ENCODE measurements at places on chromosomes 6 and 20. TPM values are rescaled to one million over a fixed set of nuclear protein-coding genes. Genes with fewer than 3 reads are reported as not detected.
A peak's percentile ranks its signal among the peaks of the same experiment; 100 is the strongest.

GRCh38 chr20:20440886-20441658 lies 73.2 kb downstream of the INSM1 start:
- DNase-seq: no peak

DNA sequence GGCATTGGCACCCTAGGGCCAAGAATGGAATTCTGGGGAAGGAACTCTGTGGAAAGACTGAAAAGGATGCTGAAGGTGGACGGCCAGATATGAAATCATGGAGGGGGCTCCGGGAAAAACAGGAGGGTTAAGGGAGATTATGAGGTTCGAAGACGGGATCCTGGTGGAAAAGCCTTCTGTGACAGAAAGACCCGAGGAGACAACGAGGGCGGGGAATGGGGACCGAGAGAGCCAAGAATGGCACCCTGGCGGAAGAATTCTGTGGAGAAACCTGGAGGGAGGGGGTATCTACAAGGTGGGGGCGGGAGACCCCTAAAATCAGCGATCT lies 426 bp downstream of the TRMT6 start:
- DNase-seq: no peak

- no peak for DNase-seq
Observed at GRCh38 chr6:128932061-128932460, 49.1 kb downstream of the LAMA2 start.

- no peak for DNase-seq
Observed at GRCh38 chr6:109767961-109768360, 76.9 kb downstream of the FIG4 start.

GRCh38 chr6:21426841-21427490 lies 166.6 kb upstream of the SOX4 start:
- no peak for DNase-seq

The EXOC2 gene
- polyA plus RNA-seq: 8.6 TPM

DNA sequence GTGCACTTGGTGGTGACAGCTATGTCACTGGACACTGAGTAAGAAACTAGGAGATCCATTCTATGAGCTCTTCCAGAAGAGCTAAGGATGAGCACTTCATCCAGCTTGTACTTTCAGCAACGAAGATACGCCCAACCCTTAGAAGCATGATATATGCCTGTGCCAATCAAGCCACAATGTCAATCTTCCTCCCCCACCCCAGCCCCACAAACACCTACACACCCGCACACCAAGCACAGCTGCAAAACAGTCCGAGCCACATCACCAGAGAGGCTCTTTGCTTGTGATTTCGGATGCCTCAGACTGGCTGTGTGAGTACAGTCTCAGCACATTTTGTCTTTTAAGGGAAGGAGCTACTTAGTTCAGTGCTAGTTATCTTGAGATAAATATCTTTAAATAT lies 260.5 kb downstream of the FOXC1 start:
- DNase-seq: no peak

DNA sequence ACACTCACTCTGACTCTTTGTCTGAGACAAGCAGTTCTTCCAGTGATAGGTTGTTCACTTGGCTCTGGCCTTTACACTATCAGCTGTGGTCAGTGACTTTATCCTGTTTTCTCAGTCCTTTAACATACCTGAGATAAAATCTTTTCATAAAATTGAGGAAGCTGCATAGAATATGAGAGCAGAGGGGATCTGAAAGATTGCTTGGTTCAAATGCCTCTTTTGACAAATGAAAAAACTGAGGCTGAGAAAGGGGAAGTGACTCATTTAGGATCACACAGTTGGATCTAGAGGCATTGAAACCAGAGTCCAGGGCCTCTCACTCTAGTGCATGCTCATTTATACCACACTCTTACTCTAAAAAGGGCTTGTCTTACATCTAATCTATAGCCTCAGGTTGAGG lies 277.0 kb upstream of the TBX18 start:
- DNase-seq: no peak

The CABLES2 gene
- polyA plus RNA-seq: 2.0 TPM

GRCh38 chr20:1022871-1023270 lies 20.8 kb upstream of the RSPO4 start:
- DNase-seq: no peak

GRCh38 chr6:22112461-22112860 lies 184.4 kb downstream of the PRL start:
- no peak for DNase-seq

The FAM217A gene
- 0.56 TPM for polyA plus RNA-seq

The PLA2G7 gene
- not detected for polyA plus RNA-seq

DNA sequence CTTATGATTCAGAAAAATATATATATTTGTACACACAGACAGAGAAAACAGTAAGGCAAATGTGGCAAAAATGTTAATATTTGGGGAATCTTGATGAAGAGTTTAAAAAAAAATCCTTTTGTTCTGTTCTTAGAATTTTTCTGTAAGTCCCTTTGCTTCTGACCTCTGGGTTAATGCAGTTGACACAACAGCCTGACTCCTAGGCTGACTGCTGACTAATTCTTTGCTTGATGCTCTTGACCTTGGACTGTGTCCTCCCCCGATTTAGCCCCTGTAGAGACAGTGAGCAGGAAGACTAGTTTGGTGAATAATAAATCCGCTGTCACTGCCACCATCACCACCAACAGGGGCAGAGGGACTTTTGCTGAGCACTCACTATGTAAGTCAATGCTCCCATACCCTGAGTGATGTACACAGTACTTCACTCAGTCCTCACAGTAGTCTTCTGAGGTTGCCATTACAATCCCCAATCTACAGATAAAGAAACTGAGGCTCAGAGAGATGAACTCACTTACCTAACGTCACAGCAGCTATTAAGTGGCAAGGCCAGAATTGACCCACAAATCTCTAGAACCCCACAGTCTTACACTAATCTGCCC lies 71.7 kb downstream of the SNX5 start:
- no peak for DNase-seq

DNA sequence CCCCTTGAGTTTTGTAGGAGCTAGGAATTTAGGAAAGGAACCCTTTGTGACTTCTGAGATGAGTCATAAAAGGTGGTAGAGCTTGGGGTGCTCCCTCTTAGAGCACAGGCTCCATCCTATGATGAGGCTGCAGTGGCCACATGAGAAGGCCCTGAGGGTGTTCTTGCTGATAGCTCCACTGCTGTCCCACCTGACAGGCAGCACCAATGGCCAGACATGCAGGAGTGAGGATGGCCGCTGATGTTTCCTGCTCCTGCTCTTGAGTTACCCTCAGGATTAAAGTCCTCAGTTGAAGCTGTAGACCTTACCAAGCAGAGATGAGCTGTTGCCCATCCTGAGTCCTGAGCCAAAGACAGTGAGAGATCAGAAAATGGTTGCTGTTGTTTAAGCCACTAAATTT lies 512.1 kb downstream of the CDH26 start:
- no peak for DNase-seq

DNA sequence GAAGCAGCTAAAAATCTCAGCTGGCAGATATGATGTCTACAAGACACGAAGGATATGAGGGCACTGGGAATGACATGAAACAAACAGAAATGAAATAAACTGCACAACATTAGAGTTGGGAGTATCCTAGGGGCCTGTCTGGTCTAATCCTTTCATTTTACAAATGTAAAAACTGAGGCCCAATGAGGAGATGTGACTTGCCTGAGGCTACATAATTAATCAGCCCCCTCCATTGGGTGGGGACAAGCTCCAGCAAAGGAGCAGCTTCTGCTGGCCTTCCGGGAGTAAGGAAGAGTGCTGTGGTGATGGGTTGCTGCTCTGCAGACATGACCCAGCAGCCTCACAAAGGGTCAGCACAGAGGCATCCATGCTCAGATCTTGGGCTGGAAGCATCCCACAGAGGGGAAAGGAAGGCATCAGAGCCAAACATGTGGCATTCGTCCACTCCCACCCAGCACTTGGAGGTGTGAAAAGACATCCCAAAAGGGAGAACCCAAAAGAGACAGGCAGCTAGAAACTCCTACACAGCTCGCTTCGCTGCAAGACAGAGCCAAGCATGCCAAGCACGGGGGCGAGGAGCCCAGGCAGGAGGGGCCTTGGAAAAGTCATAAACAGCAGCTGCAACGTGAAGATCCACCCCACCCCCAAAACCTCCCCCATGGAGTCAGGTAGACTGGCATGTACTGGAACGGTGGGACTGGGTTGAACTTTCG lies 183.7 kb downstream of the UNC5CL start:
- DNase-seq: no peak

- DNase-seq: no peak
Observed at GRCh38 chr6:1263039-1263849, 48.7 kb upstream of the FOXQ1 start.

DNA sequence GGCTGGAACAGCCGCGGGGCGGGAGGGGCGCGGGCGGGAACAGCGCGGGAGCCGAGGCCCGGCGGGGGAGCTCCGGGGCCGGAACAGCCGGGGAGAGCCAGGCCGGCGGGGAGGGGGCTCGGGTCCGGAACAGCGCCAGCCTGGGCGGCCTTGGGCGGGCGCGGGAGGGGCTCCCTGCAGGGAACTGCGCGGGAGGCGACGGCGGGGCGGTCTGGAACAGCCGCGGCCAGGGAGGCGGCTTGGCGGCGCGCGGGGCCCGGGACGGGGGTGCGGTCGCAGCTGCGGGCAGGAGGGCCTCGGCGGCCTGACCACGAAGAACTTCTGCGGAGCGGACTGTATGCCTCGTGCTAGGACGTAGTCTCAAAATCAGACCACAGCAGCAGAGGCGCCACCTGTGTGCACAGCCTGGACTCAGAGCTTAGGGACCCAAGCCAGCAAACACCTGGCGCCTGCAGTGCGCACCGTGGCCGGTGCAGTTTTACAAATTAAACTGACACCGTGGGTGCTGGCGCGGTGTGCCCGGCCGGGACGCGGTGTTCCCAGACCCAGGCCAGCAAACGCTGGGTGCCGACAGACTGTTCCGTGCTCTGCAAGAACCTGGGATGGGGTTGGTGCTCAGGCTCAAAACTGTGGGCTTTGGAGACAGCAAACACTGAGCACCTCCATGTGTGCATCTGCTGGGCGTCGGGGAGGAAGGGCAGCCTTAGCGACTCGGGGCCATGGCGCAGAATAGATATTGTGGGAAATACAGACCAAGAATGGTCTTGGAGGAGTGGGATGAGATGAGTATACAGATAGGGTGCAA lies 572 bp downstream of the ZNF341 start:
- DNase-seq: peak; percentile 95

- DNase-seq: no peak
Observed at GRCh38 chr6:30800871-30801270, 56.5 kb upstream of the IER3 start.

DNA sequence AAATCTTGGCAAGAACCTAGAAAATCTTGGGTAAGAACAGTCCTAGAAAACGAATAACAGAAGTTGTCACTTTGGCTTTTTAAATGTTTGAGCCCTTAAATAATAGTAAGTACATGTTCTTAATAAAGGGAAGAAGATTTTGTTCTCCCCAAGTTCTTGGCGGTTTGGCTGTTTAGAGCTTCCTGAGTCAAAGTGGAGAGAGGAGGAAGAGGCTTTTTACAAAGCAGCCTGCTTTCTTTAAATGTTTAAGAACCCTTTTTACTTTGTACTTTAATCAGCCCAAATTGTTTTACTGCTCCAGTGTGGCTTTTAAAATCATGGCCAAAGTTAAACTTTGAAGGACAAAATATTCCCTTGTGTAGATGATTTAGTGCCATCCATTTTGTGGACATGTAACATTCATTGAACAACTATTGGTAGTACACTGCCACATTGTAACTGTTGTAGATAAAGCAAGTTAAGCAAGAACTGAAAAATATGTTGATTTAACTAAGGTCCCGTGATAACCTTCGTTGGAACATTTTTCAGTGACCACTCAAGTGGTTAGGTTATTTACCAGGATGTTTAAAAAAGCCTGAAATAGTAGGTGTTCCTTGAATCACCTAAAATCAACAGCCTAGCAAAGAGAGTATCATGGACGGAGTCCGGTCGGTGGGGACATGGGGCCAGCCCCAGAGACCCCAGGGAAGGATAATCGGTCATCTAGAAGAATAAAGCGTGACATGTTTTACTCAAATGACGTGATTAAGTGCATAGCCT lies 2.4 kb downstream of the AMD1 start:
- peak; percentile 40 for DNase-seq

- no peak for DNase-seq
Observed at GRCh38 chr6:106281088-106281487, 44.5 kb downstream of the ATG5 start.

The HFE gene
- 6.3 TPM for polyA plus RNA-seq

The DUSP15 gene
- 143 TPM for polyA plus RNA-seq

The POU5F1 gene
- 7.9 TPM for polyA plus RNA-seq

The TREM1 gene
- not detected for polyA plus RNA-seq

- DNase-seq: no peak
Observed at GRCh38 chr6:81487489-81487888, 265.0 kb downstream of the TENT5A start.

DNA sequence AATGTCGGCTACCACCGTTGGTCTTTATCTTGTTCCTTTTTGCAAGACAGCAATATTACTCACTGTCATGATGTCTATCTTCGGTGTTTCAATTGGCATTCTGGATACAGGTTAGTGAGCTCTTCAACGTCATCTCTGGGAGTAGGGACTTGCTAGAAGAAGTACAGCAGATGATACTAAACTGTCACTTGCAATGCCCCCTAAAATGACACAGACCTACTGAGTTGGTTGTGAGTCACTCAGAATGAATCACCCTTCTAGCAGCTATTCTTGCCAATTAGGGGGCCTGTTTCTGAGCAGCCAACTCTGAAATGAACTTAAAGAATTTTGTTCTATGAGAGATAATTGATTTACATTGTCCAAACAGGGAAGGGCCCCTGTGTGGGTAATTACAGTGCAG lies 176.5 kb downstream of the SLC16A10 start:
- no peak for DNase-seq

The TP53TG5 gene
- not detected for polyA plus RNA-seq
